MG63 (cell line): ENCODE measurements at places on chromosomes 2 and 18.

DNA sequence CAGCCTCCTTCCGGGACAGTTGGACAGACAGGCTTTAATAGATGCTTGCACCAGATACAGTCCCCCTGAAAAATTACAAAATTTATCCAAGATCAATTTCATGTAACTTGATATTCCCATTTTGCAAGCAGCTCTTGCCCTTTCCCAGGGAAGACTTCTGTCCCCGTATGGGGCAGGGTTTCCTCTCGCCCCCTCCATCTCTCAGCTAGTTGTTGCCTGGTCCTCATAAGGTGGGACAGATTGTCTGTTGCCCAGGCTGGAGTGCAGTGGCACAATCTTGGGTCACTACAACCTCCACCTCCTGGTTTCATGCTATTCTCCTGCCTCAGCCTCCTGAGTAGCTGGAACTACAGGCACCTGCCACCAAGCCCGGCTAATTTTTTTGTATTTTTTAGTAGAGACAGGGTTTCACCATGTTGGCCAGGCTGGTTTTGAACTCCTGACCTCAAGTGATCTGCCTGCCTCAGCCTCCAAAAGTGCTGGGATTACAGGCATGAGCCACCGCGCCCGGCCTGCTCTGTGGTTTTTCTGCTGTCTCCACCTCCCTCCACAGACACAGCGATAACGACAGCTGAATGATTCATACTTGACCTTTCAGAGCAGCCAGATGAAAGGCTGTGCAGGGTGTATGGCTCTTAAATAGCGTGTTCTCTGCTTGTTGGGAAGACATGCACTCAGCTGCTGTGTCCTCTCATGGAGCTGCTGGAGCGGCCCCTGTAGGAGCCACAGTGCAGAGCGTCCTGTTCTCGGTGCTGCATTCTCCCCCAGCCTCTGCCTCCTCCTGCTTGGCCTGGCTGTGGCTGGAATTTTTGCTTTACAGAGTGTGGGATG is 61.4 kb downstream of the TTC39C start:
- DNase-seq = peak; percentile 80

- no peak for DNase-seq
Measured at GRCh38 chr2:136141510-136142149, 23.7 kb upstream of the CXCR4 start.

DNA sequence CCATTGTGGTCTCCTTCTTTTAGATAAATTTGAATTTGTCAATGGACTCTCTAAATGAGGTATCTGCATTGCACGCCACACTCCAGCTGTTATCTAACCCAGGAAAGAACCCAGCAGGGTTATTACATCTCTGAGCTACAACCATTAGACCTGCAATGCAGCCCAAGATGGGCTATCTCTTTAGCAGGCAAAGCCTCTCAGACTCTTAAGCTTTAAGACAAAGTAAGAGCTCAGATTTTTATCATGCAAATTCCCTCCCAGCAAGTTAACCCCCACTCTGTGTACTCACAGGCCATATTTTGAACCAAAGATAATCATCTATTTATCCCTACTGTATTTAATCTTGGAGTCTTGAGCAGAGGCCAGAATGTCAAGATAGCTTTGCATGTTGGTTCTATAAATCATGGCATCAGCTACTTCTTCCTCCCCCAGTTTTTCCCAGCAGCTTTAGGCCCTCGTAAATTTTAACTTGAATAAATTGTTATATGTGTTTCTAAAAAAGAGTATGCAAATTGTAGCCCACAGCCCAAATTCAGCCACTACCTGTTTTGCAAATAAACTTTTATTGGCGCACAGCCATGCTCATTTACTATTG is 273.7 kb upstream of the PKDCC start:
- DNase-seq = no peak

GRCh38 chr2:45681675-45682074 is 30.2 kb downstream of the PRKCE start:
- DNase-seq = peak; percentile 60
